ENCODE measurements at places on chromosomes 6 and 20.

- DNase-seq, result no peak
Observed at GRCh38 chr6:153167061-153167891, 36.2 kb upstream of the RGS17 start.

- no peak for DNase-seq
Observed at GRCh38 chr20:13229538-13229937, 8.5 kb downstream of the ISM1 start.

DNA sequence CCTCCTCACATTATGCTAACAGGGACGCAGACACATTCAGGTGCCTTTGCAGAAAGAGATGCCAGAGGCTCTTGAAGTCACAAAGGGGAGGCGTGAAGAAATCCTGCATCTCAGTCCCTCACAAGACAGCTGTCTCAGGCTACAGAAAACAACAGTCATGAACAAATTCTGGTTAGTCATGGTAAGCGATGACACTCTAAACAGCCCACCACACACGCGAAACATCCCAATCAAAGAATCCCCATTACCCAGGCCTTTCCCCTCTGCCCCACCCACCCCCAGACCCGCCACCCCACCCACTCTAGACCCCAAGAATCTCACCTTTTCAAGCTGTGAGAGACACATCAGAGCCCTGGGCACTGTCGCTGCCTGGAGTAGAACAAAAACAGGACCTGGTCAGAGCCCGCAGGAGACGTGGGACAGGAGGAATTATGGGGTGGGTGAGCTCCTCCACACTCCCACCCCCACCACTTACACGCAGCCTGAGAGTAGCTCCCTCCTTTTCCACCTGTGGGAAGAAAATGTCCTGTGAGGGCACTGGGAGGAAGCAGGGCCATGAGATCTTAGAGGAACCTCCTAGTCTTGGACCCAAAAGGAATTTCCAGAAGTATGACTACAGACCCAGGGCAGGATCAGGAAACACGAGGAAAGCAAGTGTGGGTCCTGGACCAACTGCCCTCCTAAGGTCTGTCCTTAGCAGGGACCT is 2.7 kb downstream of the HLA-B start:
- peak; percentile 9 for DNase-seq

DNA sequence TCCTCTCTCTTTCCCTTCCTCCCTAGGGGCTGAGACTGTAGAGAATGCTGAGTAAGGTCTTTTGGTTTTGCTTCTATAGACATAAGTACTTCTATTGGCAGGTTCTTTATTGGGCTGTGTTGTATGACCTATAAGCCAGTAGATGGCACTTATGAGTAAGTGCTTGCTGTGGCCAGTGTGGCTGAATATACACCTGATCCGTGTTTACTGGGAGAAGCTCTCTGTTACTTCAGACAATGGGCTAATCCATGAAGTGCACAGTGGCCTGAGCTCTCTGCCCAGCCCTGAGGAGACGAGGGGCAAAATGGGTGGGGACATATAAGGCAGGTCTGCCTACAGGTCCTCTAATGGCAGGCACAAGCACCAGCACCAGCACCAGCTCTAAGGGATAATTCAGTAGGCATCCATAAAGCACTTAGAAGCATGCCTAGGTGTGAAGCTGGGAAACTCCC is 610.3 kb downstream of the RNF144B start:
- no peak for DNase-seq

GRCh38 chr6:139927236-139927635 is 552.8 kb upstream of the CITED2 start:
- no peak for DNase-seq

DNA sequence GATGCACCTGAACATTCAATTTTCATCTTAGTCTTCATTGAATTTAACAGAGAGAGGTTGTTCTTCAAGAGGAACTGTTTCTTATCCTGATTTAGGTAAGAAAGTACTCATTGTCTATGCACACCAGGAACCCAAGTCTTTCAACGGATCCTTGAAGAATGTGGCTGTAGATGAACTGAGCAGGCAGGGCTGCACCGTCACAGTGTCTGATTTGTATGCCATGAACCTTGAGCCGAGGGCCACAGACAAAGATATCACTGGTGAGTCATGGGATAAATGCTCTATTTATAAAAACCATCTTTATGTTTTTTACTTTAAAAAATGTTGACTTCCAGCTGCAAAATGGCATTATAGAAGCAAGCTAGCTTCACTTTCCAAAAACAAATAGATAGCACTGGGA is 10.2 kb downstream of the NQO2 start:
- no peak for DNase-seq

- no peak for DNase-seq
Observed at GRCh38 chr6:160279850-160280249, 21.2 kb upstream of the SLC22A2 start.

- no peak for DNase-seq
Observed at GRCh38 chr6:138586638-138587037, 87.3 kb upstream of the NHSL1 start.

GRCh38 chr6:131967948-131968347 is 16.8 kb upstream of the CCN2 start:
- no peak for DNase-seq

- DNase-seq, result no peak
Observed at GRCh38 chr6:85044361-85044760, 280.0 kb upstream of the TBX18 start.

- DNase-seq, result no peak
Observed at GRCh38 chr6:108115598-108116058, 41.1 kb upstream of the OSTM1 start.

- DNase-seq, result no peak
Observed at GRCh38 chr20:56605261-56605996, 23.7 kb upstream of the TFAP2C start.

- no peak for DNase-seq
Observed at GRCh38 chr6:136604328-136604825, 54.2 kb upstream of the MAP7 start.

DNA sequence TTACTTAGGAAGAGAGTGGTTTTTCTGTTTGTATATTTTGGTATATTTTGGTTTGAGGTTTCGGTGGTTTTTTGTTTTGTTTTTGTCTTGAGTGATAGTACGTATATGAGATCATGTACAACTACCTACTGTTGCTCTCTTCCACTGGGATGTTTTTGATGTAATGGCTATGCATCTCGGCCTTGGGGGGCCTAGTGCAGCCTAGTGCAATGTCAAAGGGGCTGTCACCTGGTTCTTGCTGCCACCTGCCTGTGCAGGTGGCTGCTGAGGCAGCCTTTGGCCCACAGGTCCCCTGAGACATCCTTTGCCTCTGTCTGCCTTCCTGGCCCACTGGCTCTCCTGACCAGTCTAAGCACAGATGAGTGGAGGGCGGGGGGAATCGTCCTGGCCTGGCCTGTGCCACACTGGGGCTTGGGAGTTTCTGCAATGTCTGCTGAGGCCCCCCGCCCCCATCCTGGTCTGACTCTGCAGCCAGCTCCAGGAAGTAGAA is 546.6 kb downstream of the CD83 start:
- no peak for DNase-seq

DNA sequence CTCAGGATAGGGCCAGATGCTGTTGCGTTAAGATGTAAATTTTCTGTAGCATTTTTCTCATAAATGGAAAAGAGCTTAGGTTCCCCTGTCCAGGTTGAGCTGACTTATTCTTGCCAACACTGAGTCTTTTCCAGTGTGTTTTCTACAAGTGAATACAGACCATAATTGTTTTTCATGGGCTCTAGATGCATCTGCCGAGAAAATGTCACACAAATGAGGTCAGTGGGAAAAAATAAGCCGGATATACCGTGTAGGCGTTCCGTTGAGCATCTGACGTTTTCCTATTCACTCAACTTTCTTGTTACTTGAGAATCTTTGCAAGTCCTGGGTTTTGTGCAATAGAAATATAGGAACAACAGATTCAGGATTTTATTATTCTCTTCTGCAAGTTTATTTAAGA is 582.9 kb upstream of the CDH4 start:
- DNase-seq, result no peak

DNA sequence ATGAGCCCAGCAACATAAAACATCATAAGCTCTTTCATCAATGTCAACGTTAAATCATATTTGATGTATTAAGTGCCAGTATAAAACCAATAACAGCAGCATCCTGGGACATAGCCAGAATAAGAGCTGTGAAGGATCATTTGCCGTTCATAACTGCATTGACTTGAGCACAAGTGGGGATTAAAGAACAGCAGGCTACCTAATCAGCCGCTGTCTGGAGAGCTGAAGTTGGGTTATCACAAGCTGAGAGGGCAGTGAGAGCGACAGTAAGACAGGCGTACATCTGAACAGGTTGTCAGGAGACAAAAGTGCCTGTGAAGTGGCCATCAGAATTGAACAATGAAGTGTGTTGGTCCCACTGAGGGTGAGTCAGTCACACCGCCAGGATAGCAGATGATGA is 269.6 kb downstream of the GRIK2 start:
- DNase-seq, result no peak

GRCh38 chr6:34120953-34121675 is 24.8 kb downstream of the GRM4 start:
- no peak for DNase-seq

DNA sequence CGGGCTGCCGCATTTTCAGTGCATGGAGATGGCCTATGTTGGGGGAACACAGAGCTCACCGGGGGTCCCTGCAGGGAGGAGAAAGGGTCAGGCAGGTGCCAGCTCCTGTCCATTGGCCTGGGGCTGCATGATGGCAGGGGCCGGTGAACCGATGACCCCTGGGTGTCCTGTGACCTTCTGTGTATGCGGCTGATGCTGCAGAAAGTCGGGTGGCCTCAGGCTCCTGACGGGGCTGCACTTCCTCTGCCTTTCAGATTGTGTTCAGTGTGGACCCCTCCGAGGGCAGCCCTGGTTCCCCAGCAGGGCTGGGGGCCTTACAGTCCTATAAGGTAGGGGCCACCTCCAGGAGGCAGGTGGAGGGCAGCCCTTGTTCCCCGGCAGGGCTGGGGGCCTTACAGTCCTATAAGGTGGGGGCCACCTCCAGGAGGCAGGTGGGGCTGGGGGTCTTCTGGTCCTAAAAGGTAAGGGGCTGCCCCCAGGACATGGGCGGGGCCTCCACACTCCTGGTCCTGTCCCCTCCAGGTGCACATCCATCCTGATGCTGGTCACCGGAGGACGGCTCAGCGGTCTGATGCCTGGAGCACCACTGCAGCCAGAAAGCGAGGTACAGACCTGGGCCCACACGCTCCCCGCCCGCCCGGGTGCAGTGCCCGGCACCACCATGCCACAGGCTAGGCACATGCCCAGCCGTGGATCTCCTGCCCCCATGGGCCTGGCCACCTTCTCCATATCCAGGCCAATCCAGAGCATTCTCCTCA is 11.0 kb upstream of the TNFRSF6B start:
- no peak for DNase-seq

GRCh38 chr20:9146649-9147048 is 77.8 kb downstream of the PLCB4 start:
- DNase-seq, result no peak

GRCh38 chr6:67252663-67253062 is 1382.4 kb upstream of the ADGRB3 start:
- no peak for DNase-seq

- no peak for DNase-seq
Observed at GRCh38 chr20:45670139-45670538, at the start of gene WFDC11. Gene WFDC11, minus strand, starts transcription at chr20:45670239. Its CDS starts 19,639 bp downstream, at chr20:45650600.

DNA sequence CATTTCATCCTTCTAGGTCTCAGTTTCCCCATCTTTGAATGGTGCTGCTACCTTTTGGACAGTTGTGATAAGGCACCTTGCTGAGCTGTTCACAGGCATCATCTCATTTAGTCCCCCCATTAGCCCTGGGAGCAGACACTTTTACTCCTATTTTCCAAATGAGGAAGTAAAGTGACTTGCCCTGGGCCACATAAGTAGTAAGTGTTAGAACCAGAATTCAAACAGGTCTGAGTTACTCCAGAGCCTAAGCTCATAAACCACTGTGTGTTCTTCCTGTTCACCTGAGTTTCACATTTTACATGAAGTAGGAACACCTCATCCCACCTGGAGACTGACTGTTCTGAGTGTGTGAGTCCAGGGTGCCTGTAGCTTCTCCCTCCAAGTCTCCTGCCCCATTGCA is 43.5 kb upstream of the EPB41L1 start:
- DNase-seq, result no peak

DNA sequence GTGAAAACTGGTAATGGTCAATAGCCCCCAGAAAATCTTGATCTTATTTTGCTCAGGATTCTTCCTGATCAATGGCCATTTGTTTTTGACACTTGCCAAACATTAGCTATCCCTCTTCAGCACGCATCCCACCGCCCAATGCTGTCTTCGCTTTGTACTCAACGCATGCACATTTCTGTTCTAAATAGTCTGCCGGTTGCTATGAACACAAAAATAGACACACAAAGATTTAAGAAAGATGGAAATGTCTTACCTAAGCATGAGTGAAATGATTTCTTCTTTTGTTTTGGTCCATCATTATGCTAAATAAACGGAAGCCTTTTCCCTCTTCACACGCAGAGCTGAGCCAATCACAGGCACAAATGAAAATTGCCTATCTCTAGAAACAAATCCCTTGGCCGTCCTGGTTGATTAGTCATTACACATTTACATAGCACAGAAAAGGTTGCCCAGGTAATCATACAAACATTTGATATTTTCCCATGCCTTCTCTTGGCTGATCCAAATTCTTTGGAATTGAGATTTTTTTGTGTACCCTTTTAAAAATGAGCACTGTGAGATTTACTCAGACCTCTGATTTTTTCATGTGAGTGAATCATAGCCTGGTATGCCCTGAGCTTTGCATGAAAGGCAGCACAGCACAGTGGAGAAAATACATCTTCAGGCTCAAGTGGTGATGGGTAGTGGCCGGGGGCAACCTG is 70.5 kb upstream of the FAM184A start:
- DNase-seq, result no peak

DNA sequence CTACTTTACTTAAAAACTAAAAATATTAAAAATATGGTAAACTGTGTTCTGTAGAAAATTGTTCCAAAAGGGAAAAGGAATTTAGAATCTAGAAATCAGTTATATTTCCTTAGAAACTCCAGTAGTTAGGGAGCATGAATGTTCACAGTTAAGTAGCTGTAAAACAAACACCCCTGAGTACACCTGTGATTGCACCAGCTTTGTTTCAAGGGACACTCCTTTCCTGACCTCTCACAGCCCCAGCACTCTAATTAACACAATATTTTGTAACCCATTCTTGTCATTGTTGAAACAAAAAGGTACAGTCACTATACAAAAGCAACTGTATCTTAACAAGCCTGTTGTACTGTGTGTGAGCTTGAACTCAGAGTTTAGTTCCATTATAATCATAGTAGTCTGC is 72.3 kb downstream of the NCOA7 start:
- no peak for DNase-seq

GRCh38 chr6:89443658-89444057 is 10.7 kb downstream of the ANKRD6 start:
- DNase-seq, result no peak

DNA sequence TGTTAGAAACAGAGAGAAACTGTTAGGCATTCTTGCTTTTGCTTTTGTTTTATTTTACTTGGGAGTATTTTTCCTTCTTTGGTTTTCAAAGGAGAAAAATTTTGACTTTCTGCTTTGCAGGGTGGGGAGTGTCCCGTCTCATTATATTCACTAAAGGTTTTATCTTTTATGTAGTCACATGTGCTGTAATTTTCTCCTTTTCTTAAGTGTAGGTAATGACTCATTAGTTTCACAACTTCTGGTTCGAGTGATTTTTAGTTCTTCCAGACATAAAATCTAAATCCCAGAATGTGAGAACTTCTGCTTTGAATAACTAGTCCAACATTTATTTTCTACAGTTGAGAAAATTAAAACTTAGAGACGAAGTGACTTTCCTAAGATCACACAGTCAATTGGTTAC is 37.7 kb downstream of the ADGRF1 start:
- no peak for DNase-seq
